ENCODE measurements at places on chromosomes 1 and 21.
A peak's percentile ranks its signal among the peaks of the same experiment; 100 is the strongest.

- no peak for DNase-seq
Observed at GRCh38 chr1:17053086-17053684, 647 bp downstream of the SDHB start.

DNA sequence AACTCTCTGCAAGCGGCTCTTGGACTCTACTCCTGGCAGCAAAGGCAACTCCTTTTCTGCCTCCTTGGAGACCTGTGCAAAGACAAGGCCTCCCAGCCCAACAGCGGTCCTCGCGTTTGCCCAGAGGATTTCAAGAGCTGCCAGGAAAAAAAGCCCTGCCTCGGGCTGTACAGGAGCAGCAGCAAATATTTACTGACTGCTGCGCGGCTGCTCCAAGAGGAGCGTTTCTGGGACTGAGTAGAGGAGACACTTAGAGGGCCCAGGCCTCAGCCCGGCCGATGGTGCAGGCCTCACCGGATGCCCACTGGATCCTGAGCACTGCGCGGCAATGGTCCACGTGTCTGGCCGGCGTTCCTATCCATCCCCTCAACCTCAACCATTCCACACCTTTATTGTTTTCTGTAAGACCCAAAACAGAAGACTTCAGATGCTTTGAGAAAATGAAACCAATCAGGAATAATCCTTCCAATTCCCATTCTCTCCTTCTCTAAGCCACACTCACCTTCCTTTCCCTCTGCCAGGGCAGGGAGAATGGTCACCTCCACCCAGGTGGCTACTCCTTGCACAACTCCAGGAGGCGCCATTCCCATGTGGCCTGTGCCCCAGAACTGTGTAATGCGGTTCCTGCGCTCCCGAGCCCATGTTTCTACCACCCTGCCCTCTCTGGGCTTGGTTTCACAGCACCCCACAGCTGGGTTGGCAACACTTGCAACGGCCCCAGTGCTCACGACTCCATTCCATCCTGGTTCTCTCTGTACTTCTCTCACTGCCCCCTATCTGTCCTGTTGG, 215.8 kb downstream of the TRABD2B start:
- no peak for DNase-seq

- no peak for DNase-seq
Observed at GRCh38 chr1:220970311-220970710, 91.1 kb downstream of the HLX start.

DNA sequence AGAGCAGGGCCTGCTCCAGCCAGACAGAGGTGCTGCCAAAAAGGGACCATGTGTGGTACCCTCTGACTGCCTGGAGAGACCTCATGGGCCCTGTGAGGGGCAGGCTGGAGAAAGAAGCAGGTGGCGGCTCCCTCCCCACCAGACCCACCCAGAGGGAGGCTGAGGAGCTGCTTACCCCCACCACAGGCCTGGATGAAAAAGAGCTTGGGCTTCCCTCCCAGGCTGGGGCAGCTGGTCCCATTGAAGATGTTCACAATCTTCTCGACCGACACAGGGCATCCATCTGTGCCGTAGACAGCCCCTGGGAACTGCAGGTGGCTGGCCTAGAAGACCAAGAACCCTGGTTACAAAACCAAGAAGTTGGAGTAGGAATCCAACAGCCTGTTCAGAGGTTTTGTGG, 19.6 kb downstream of the CASP9 start:
- no peak for DNase-seq

GRCh38 chr1:86992861-86993260, 78.4 kb downstream of the HS2ST1 start:
- no peak for DNase-seq

- no peak for DNase-seq
Observed at GRCh38 chr1:24737368-24738117, 7.7 kb upstream of the CLIC4 start.

DNA sequence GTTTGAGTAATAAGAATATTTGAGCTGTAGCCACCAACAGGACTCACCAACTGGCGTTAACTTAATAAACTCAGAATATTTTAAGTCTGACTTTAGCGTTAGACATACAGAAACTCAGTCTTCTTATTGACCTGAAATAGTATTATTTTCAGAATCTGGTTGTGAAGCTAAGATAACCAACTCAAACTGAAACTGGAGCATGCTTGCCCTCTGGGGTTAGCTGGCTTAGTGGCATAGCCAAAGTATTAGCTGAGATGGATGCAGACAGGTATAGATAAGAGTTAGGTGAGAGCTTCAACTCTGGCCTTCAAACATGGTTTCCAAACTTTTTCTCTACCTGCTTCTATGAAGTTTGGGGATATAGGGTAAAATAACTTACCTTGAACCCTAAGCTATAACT, 40.5 kb downstream of the AMY1C start:
- no peak for DNase-seq

DNA sequence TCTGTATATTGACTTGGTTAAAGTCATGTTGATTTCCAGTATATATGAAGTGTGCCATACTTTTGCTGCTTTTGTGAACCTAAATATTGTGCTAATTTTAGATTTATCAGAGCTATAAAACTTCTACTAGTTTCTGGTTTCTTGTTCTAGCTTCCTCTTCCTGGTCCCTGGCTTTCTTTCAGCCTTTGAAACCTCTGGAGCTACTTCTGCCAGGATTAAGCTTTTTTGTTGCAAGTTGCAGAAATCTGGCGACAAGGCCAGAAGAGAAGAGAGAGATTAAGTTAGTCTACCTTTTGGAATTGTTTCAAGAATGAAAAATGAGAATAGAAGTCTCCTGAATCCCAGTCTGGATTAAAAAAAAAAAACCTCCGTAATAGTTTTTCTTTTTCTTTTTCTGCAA, 13.5 kb downstream of the RNF2 start:
- DNase-seq = no peak

DNA sequence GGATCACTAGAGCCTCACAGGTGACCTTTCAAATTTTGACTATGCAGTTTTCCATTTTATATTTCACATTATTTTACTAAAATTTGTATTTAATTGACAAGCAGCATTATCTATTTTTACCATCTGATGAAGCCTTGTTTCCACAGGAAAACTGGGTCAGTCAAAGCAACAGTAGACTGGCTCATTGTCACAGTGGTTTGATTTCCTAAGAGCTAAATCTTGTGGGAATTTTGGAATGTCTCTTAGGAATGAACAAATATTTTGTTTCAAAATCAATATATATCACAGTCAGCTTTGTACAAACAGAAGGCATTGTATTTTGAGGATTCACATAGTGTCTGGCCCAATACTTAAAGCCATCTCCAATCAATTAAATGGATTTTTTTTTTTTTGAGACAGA, 152.6 kb upstream of the RNPC3 start:
- DNase-seq = no peak

DNA sequence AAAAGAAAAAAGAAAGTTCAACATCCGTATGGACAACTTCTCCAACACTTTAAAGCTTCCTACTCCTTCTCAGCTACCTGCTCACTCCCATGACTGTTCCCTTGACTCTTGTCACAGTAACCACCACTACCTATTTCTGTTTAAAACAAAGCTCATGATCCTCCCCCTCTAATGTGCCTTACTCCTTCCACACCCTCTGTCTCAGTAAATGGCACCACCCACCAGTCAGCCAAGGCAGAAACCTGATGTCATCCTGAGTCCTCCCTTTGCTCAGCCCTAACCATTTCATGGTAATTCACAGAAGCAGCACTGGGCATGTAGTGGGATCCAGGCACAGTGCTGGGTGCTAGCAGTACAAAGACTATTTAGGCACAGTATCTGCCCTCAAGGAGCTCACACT, 63.0 kb upstream of the PPM1J start:
- no peak for DNase-seq

- DNase-seq = peak; percentile 12
Observed at GRCh38 chr1:20590306-20590777, 1.4 kb downstream of the CDA start.

DNA sequence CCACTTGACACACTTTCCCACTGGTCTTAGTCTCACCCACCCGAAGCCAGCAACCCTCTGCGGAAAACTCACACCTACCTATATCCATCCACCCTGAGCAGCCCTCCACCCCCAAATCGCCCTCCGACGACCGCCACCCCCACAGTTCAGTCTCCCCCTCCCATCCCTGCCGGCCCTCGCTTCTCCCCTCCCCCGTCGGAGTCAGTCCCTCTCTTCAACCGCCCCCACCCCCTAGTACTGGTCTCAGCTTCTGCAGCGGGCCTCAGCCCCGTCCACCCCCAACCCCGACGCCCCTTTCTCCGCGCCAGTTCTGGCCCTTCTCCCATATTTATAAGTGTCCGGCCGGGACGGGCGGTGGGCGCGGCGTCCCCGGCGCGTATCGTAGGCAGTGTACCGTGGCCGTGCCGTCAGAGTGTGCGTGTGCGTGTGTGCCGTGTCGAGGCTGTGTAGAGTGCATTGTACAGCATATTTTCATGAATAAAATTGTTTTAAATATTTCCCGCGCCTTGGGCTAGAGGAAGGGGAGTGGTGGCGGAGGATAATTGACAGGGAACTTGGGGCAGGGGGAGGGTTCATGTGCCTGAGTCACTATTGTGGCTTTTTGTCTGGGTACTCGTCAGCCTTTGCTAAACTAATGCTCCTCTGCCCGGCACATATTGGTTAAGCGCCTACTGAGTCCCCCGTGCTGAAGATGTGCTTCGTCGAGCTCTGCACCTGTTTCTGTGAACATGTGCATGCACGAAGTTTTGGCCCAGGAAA, 22.0 kb downstream of the FOXO6 start:
- peak; percentile 28 for DNase-seq

DNA sequence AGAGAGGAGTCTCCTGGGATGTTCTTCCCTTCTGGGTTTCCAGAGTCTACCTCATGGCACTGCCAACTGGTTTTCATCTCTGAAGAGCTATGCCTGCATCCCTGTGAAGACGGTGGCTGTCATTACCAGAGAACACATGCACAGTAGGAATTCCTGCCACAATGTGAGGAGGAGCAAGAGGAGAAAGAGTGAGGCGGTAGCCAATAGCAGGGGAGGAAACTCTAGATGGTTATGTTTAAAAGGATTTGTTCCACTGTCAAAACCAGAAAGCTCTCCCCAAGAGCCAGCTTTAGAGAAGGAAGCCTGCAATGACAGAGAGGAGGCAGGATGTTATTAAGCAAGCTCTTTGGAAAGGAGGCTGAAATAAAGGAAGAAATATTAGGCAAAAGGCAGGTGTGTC, 12.3 kb downstream of the LMX1A start:
- no peak for DNase-seq

DNA sequence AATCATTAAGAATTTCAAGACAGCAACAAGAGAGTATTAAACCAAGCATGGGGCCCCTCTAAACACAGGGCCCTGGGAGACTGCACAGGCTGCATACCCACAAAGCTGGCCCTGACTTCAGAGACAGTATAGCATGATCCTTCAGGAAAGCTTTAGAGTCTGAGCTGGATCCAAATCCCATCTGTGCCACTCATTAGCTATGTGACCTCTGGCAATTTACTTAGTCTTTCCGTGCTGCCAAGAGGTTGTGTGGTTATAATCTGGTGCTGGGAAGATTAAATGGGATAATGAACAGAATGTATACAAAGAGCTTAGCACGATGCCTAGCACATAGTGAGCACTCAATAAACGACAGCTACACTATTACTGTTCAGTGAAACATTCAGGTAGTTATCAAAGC, 4.0 kb downstream of the PHC2 start:
- DNase-seq = no peak

DNA sequence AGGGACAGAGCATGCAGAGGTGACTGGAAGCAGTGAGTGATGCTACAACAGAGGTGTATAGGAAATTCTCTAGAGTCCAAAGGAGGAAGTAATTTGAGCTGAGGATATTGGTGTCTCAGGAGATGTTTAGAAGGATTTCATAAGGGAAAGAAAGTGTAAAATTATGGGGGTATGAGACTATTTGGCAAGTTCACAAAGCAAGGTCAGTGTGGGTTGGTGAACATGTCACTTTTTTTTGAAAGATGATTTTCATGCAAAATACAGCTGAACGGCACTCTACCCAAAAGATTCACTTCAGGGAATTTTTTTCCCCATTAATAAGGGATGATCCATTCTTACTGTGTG, 24.1 kb downstream of the HMGCS2 start:
- no peak for DNase-seq

DNA sequence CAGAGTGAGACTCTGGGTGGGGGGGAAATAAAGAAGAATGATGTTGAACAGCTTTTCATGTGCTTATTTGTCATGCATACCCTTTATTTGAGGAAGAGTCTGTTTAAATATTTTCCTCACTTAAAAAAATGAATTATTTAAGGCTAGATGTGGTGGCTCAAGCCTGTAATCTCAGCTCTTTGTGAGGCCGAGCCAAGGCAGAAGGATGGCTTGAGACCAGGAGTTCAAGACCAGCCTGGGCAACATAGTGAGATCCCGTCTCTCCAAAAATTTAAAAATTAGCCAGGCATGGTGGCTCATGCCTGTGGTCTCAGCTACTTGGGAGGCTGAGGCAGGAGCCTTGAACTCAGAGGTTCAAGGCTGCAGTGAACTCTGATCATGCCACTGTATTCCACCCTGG, 25.4 kb downstream of the SLC30A1 start:
- DNase-seq = no peak

DNA sequence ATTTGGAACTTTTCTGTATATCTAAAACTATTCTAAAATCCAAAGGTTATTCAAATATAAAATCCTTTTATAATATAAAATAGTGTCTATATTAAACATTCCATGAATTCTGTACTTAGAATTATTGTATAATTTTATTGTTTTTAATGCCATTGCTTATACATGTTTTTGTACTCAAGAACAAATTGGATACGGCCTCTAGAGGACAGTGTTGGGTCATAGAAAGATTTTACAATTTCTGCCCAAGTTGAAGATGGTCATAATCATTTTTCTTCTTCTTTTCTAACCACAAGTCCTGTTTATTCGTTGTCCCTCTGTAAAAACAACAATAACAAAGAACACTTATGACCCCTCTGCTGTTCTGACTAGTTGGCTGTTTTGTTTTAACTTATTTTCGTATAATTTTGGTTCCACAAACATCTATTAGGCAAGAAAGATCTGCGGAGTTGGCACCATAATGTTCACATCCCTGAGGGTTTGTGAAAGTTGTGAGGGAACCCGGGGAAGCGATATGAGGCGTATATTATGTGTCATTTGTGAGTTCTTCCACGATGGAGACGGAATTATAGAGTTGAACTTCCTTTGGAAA, 75.7 kb upstream of the KIF26B start:
- no peak for DNase-seq

GRCh38 chr1:20511518-20512428, 3.8 kb upstream of the MUL1 start:
- DNase-seq = no peak

DNA sequence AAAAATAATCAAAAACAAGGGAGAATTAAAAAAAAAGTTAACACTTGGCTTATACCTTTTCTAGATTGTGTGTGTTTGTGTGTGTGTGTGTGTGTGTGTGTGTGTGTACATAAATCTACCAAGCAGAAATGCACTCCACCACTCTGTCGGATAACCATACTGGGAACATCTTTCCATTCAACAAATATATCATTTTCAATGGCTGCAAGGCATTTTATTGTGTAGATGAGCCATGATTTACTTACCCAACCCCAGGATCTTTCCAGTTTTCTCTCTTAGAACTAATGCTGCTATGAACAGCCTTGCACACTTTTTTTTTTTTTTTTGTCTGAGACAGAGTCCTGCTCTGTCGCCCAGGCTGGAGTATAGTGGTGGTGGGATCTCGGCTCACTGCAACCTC, 25.8 kb downstream of the LRRC38 start:
- no peak for DNase-seq
